ENCODE measurements at places on chromosomes 7 and 10.

- DNase-seq = no peak
Measured at GRCh38 chr7:71019706-71020105, 112.2 kb upstream of the GALNT17 start.

DNA sequence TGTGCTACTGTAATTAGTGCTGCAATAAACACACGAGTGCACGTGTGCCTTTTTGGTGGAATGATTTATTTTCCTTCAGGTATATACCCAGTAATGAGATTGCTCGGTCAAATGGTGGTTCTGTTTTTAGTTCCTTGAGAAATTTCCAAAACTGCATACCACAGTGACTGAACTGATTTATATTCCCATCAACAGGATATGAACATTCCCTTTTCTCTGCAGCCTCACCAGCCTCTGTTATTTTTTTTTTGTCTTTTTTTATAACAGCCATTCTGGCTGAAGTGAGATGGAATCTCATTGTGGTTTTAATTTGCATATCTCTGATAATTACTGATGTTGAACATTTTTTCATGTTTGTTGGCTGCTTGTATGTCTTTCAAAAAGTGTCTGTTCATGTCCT is 922.9 kb upstream of the LRRN3 start:
- no peak for DNase-seq

GRCh38 chr7:12581897-12582296 is 11.4 kb downstream of the SCIN start:
- no peak for DNase-seq

- no peak for DNase-seq
Measured at GRCh38 chr10:95840121-95840520, 67.7 kb upstream of the CC2D2B start.

GRCh38 chr7:923108-924041 is 31.1 kb downstream of the ADAP1 start:
- peak; percentile 28 for DNase-seq

DNA sequence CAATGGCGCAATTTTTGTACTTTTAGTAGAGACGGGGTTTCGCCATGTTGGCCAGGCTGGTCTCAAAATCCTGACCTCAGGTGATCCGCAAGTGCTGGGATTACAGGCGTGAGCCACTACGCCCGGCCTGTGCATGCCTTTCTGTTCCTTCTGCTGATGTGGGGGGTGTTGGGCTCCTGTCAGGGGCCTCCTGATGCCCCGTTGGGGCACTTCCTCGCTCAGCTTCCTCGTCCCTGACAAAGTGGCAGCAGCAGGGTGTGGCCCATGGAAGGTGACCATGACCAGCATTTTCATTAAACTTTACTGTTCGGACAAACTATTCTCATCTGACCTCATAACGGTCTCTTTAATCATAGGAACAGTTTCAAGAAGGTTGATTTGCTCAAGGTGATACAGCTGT is 69.4 kb downstream of the TBXAS1 start:
- DNase-seq = no peak

DNA sequence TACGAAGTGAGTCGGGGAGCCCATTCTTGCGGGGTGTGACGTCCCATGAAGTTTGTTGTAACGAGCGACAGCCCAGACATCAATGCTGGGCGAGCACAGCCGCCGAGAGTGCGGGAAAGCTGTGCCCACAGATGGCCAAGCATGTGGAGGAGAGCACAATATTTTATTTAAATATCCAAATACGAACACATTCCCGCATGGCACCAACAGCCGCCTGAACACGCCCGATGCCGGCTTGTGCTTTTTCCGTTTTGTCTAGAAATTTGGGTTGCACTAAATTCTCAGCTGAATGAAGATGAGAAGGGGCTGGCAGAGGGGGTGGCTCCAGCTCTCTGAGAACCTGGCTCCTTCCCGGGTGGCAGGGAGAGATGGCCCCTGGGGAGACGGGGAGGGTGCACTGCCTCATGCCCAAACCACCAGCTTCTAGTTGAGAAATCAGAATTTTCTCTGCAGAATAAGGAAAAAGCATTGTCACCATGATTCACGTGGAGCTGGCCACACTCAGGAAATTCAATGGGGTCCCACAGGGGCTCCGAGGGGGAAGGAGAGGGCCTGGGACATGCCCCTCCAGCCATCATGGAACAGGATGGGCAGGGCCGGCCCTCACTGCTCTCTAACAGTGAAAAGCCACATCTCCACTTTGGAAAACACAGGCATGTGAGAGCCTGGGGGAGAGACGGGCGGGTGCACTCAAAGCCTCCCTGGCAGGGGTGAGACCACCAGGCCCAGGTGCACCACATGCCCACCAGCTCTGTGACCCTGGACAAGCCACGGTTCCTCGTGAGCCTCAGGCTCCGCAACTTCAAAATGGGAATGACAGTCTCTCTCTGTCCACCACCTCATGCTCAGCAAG is 48.3 kb downstream of the EBF3 start:
- no peak for DNase-seq

DNA sequence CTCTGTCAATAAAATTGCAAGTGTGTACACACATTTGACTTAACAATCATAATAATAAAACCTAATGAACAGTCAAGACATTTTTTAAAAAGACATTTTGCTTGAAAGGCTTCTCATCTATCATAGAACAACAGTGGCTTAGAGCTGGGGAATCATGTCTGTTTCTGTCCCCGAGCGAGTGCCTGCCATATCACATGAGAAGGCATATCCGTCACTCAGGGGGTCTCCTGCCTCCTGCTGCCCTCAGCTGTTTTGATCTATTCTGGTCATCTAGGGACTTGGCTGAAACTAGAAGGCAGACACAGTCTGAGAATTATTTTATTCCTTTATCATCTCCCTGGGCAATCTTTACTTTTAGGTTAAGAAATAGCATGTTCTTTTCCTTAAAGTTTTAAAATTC is 278.7 kb upstream of the KLF6 start:
- DNase-seq = no peak

DNA sequence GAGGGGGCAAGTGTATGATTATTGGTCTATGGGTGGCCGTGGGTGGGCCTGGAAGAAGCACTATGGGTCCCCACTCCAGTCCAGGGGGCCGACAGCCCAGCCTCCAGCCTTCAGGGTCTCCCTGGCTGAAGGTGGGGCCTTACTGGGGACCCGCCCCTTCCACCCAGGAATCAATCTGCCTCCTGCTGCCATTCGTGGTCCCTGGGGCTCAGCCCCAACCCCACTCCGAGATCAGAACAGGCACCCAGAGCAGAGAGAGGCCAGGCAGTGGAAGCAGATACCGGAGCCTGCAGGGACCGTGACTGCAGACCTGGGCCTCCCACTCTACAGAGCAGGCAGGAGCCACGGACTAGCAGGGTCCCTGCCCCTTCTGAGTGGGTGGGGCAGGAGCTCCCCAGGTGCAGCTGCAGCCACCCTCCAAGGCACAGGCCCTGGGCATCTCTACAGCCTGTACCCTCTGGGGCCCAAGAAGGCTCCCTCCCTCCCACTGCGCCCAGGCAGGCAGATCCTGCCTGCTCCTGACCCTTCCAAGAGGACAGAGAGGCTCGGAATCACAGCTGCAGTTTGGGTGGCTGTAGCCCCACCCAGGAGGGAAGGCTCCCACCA is 13.6 kb upstream of the FOXL3 start:
- no peak for DNase-seq

DNA sequence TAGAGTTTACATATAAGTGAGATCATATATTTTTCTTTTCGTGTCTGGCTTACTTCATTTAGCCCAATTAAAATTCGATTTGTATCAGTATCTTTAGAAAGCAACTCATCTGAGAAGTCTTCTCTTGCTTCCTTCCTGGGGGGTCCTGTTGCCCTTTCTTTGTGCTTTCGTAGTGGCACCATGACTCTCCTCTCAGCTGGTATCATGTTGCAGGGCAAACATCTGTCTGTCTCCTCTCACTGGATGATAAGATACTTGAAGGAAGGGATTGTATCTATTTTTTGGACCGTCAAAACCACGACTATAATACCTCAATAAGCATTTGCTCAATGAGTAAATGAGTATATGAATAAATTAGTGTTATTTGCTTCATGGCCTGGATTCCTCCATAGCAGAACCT is 382.5 kb upstream of the SORCS1 start:
- no peak for DNase-seq

DNA sequence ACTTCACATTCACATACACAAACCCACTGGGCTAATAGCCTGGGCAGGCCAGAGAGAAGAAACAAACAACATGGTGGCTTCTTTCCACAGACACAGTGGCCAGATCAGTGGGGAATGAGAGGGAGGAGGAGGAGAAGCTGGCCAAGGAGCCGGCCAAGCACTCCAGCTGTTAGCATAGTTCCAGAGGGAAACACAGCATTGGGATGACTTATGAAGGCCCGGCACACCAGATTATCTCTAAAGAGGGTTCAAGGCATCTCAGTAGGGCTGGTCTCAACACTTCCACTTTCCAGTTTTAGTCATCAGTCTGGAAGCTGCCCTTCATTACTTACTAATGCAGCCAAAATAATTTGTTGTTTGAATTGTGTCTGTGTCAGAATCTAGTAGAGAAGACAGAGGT is 42.1 kb upstream of the GPR26 start:
- DNase-seq = no peak

GRCh38 chr10:80157561-80157960 is 25.0 kb downstream of the PLAC9 start:
- DNase-seq = no peak

DNA sequence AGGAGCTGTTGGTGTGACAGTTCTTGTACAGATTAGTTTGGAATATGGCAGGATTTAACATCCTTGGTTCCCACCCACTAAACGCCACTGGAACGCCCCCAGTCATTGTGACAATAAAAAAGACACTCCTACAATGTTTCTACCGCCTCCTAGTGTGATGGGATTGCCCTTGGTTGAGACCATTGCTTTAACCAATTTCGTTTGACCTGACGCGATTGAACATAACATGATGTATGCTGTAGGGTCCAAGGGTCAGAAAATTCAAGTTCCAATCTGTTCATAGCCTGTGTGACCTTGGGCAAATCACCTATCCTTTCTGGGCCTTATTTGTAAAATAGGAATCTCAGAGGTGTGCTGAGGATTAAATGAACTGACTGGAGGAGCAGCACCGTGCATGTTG is 12.5 kb downstream of the MXI1 start:
- DNase-seq = no peak
